Hematopoietic multipotent progenitor cell treated with erythropoietin and hydrocortisone succinate and interleukin-3 and kit ligand, for 6 days (in vitro differentiated cells): ENCODE measurements at places on chromosomes 6 and 20.

- DNase-seq, result no peak
Observed at GRCh38 chr6:45965792-45966191, 49.9 kb downstream of the CLIC5 start.

DNA sequence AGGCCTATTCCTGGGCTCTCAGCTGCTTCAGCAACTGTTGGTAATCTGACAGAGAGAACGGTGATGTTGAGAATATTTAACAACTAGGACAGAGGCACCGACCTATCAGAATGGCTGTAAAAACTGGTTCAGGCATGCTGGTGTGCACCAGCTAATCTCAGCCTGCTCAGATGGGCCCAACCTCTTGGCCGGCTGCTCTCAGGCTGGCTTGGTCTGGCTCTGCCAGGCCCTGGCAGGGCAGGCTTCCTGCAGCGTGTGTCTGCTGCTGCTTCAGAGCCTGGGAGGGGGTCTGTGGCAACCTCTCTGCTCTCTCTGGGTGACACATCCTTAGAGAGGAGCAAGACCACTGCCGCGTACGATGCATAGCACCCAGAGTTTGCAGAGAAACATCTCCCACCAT, 4.8 kb downstream of the SLC2A12 start:
- DNase-seq, result no peak

- DNase-seq, result no peak
Observed at GRCh38 chr6:84329077-84329476, 101.6 kb upstream of the CEP162 start.

- no peak for DNase-seq
Observed at GRCh38 chr6:155493026-155493693, 37.5 kb upstream of the NOX3 start.

DNA sequence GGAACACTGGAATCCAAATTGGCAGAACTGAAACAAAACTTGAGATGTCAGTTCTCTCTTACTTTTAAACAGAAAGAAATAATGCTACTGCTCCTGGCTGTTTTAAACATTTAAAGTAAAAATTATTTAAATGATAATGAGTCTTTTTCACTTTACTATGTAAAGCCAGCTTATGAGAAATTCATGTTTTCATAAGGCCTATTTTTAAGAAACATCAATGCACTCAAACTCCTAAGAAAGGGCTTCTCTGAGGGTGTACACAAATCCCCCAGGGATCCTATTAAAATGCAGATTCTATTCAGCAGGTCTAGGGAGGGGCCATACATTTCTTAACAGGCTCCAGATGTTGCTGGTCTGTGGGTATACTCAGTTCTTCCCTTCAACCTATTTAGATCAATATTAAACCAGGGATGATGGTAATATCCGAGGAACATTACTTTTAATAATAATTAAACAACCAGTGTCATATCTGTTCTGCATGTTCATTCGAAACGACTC, 2.3 kb downstream of the FERMT1 start:
- no peak for DNase-seq
